Astrocyte of the cerebellum (primary cell): ENCODE measurements at places on chromosomes 5 and 9.
A peak's percentile ranks its signal among the peaks of the same experiment; 100 is the strongest.

DNA sequence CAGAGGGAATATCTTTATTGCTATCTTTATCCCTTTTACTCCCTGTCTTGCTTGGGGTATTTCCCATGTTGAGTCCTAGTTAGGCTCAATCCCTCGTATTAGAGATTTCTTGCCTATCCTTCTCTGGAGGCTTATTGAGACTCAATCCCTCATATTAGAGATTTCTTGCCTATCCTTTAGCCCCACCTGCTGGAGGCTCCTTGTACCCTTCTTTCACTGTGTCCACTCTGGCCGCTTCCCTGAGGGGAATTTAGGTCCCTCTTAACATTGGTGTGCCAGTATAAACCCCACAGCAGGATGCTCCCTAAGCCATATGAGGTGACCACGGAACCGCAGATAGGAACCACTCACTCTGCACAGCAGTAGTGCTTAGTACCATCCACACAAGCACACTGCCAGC lies 110.7 kb upstream of the MAMDC2 start:
- no peak for DNase-seq

GRCh38 chr9:124110307-124110915 lies 98.8 kb downstream of the LHX2 start:
- DNase-seq: peak; percentile 64

DNA sequence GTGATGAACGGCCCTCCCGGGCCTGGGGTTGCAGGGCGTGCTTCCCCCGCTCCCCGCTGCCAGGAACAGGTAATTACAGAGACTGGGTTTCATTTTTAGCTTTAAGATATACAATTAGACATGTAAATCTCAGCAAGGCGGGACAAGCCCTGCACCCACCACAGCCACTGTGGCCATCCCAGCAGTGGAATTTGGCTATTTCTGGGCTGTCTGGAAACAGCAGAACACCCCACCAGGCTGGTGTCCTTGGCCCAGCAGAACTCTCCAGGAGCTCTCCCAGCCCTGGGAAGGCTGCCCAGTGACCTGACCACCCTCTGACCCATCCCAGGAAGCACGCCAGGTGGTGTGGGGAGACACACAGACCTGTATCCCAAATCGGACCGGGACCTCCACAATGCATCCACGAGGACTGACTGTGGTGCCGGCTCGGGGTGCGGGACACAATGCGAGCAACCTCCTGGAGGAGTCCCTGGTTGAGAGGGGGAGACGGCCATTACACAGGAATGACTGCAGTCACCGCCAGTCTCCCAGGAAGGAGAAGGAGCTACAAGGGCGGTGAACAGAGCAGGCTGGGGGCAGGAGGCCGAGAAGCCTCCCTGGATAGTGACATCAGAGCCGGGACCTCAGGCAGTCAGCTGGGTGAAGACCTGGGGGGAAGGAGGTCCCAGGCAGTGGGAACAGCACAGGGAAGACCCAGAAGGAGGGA lies 17.3 kb downstream of the EEIG1 start:
- no peak for DNase-seq

- no peak for DNase-seq
These were observed 430.9 kb downstream of the CHSY3 start for GRCh38 chr5:130335117-130335516.

GRCh38 chr9:16039218-16039987 lies 486.6 kb downstream of the CCDC171 start:
- DNase-seq: no peak

DNA sequence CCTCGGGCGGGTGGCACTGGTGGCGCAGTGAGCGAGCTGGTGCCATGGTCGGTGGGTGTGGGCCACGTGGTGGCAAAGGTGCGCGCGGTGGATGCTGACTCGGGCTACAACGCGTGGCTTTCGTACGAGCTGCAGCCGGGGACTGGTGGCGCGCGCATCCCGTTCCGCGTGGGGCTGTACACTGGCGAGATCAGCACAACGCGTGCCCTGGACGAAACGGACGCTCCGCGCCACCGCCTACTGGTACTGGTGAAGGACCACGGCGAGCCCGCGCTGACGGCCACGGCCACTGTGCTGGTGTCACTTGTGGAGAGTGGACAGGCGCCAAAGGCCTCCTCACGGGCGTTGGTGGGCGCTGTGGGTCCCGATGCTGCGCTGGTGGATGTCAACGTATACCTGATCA lies 2.0 kb downstream of the PCDHA4 start:
- DNase-seq: no peak

DNA sequence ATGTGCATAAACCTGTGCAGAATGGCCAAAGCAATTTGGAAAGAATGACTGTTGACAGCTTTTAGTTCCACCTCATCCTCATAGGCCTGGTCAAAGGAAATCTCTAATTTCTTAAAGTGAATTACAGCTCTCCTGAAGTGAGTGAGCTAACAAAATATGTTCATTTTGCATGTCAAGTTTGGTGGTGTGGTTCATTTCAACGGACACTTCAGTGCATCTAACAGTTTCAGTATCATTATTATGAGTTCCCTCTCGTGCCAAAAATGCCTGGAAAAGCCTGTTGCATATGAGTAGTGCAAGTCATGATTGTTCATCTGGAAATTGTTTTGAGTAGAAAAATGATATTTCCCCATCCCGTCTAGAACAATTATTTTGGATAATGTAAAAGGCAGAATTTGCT lies 53.2 kb upstream of the HMHB1 start:
- DNase-seq: no peak

- DNase-seq: no peak
These were observed 296.9 kb downstream of the FAM170A start for GRCh38 chr5:119926301-119926700.

DNA sequence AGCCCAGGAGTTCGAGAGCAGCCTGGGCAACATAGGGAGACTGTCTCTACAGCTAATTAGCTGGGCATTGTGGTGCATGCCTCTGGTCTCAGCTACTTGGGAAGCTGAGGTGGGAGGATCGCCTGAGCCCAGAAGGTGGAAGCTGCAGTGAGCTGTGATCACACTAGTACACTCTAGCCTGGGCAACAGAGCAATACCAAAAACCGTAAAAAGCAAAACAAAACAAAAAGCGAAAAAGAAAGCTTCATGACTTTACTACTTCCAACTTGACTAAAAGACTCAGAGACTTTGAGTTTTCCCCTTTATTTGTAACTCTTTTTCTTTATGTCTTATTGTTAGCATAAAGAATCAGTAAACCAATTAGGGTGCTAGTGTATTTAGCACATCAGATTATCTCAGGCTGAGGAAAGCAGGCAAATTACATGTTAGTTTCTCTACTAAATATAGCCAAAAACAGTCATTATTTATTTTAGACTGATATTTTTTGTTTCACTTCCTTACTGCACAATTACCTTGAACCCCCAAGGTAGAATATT lies 5.4 kb downstream of the RAD17 start:
- no peak for DNase-seq

DNA sequence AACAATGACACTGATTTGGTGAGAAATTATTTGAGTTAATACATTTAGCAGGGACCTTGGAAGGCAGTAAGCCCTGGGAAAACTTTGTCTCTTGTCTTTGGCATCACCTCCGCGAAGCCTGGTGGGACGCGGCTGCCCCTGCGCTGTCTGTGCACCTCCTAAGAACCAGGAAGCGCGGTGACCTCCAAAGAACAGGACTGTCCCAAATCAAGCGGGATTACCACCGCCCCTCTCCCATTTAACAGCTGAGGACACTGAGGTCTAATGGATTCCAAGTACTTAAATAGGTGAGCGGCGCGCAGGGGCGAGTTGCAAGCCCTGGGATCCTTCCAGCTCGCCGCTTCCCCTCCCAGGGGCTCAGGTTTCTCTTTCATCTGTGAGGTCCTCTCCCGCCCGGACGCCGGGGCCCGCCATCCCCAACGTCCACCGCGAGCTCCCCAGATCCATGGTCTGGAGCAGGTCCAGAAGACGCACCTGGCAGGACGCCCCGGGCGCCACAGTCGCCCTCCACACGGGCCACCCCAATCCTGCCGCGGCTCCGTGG lies 432 bp downstream of the STARD4 start:
- DNase-seq: no peak

- no peak for DNase-seq
These were observed 957.3 kb downstream of the CDH12 start for GRCh38 chr5:21895766-21896350.

GRCh38 chr5:147203213-147203612 lies 31.6 kb upstream of the STK32A start:
- DNase-seq: no peak

DNA sequence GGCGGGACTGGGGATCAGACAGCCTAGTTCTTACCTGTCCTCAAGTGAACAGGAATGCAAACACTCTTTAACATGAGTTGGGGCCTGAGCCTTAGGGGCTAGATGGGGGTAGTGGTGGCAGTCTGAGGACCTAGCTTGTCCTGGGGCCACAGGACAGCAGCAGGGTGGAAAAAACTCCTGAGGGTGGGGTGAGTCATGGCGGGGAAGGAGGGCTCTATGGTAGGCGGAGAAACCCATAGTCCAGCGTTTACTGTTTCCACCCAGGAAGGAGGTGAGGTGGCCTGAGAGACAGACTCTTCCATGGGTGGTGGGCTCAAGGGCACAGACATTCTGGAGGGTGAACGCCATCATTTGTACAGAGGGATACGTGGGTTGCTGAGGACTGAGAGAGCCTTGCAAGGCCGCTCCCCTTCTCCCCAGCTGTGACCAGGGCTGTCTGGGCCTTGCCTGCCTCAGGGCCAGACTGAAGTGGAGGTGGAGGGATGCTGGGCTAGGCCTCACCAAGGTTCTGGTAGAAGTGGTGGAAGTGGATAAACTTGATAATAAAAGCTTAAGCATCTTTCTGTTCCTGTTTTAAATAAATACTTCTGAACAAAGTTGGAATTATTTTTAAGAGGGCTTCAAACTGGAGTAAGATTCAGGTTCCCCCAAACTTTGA lies 1.1 kb upstream of the TSPAN17 start:
- no peak for DNase-seq

- DNase-seq: no peak
These were observed at the start of gene CAVIN4 for GRCh38 chr9:100577776-100578448. Gene CAVIN4 (plus strand): TSS chr9:100578079. CDS start chr9:100578144, 65 bp downstream.

DNA sequence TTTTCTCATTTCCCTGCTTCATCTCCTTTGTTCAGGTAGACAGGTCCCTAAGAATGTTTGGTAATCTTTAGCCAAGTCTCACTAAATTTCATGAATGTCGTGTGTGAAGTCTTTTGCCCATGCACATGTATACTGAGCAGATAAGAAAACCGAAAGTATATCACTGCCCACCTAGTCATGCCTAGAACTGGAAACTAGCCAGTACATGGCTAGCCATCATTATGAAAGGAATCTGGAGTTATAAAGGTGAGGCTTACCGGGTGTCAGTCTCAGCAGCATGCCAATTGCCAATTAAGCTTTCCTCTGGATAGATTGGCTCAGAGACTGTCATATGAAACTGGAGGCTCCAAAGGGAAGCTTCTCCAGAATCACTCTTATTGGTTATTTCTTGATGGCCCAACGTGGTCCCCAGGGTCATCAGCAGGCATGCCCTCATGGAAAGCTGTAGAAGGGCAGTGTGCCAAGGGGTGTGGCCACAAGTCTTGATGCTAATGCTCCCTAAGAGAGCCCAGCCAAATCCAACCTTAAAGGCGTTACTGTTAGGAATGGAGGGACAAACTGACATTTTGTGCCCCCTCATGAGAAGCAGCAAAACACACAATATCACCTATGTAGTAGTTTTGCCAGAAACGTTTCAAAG lies 307.3 kb upstream of the PIK3R1 start:
- no peak for DNase-seq

- DNase-seq: no peak
These were observed 527.0 kb upstream of the TUSC1 start for GRCh38 chr9:26205261-26205660.

- DNase-seq: no peak
These were observed 180.9 kb downstream of the NR3C1 start for GRCh38 chr5:143222287-143223231.

DNA sequence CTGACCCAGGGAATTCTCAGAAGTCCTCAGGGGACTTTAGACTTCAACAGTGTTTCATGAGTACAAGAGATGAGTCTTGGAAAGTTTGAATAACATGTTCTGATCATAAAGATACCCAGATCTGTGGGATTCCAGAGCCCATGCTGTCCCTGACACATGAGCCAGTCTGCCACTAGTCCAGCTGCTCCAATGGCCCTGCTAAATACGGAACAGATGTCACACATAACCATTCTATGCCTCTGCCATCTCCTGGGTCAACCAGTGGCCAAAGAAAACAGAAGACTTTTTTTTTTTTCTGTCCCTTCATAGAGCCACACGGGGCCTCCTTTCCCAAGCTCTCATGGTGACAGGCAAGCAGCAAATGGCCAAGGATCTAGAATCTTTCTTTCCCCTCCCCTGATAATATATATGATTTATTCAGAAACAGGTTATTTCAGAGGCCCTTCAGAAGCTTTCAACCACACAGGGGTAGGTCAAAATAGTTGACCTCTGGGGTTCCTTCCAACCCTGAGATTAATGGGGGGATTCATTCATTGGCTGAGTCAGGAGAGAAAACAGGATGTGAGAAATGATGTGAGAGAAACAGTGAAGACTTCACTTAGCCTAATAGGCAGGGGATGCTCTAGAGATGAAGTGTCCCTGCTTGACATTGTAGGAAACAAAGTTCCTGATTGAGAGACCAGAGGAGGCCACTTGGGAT lies 367.7 kb downstream of the CDK5RAP2 start:
- DNase-seq: no peak

DNA sequence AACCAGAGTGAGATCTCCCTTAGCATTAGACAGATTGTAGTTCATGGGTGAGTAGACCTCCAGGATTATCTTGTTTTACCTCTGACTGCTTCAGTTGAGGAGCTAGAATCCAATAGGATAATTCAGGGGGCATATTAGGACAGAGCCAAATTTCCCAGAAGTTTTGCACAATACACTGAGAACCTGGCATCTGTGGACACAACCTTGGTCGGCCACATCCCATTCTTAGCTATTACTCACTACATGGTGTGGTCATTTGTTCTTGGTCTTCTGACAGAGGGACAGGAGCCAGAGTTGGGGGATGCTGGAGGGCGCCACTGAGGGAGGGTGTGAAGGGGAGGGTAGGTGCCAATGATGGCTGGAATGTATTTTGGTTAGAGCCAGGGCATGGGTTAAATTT lies 66.6 kb downstream of the NPR3 start:
- DNase-seq: no peak

DNA sequence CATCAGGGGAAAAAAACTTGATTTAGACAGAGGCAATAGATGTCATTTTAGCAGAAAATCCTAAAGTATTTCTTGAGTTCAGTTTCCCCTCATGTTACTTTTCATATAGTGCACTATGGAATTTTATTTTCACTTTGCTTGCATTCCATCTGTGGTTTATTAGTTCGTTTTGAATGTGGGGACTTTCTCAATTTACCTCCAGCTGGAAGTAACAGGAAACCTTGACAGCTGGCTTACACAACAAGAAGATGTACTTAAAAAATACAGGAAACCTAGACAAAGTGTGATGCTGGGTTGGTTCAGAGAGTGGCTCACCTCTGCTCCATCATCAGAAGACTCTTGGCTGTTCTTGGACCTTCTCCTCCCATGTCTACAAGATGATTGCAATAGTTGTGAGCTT lies 567.0 kb downstream of the CETN3 start:
- DNase-seq: peak; percentile 8

DNA sequence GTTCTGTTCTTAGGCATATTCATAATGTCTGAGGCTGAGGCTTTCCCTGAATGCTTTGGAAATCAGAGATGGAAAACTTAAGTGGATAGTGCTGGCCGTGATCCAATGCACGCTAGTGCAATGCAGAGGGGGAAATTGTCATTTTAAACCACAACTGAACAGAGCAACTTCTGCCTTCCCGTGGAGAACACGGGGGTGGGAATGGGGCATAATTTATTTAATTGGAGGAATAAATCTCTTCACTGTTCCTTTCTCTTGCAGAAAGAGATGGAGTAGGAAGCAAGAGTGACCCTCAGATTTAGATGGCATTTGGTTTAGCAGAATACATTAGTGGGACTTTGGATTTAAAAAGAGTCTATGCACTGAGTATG lies 22.9 kb upstream of the NREP start:
- DNase-seq: no peak

GRCh38 chr5:172417983-172418630 lies 36.2 kb downstream of the SH3PXD2B start:
- DNase-seq: peak; percentile 94
